ENCODE measurements at places on chromosomes 1 and 21.

- DNase-seq, result no peak
Observed at GRCh38 chr1:198678301-198678836, 39.5 kb downstream of the PTPRC start.

DNA sequence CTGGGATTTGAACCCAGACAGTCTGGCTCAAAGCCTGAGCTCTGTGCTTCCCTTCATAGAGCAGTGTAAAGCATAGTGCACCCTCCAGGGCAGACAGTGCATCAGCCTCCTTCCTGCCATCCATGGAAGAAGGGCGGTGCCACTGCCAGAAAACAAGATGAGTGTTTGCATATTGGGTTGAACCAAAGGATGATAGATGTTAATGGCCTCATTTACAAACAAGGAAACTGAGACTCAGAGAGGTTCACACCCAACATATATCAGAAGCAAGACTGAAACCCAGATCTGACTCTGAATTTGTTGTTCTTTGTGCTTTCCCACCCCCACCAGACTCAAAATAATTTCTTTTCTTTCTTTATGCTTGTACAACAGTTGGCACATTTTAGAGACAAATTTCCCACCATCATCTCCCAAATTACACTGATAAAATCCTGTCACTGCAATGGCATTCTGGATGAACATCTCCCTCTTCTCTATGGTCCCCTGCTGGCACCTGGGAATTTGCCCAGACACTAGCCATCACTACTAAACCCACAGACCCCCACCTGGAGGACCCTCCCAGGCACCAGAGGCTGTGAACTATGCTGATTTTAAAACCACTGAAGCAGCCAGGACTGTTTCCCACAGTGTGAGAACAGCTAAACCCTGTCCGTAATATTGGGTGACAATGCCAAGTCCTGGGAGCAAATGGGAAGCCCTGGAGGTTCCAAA is 45.4 kb upstream of the MPZL1 start:
- no peak for DNase-seq

- DNase-seq, result peak; percentile 33
Observed at GRCh38 chr1:12617901-12618660, at the start of gene DHRS3. Gene DHRS3 (minus strand): TSS chr1:12618210. CDS start chr1:12617348, 862 bp downstream.

- no peak for DNase-seq
Observed at GRCh38 chr1:2890221-2890850, 88.8 kb upstream of the TTC34 start.

DNA sequence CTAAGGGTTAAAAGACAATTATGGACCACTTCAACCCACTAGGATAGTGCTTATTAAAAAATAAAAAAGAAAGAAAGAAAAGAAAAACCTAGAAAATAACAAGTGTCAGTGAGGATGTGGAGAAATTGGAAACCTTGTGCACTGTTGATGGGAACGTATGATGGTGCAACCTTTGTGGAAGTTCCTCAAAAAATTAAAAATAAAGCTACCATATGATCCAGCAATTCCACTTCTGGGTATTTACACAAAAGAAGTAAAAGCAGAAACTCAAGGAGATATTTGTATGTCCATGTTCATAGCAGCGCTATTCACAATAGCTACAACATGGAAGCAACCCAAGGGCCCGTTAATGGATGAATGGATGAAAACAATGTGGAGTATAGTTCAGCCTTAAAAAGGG is 115.2 kb upstream of the ATP1A1 start:
- DNase-seq, result no peak

GRCh38 chr1:248873993-248874533 is 15.2 kb upstream of the ZNF692 start:
- peak; percentile 95 for DNase-seq

GRCh38 chr1:182598296-182598695 is 5.9 kb downstream of the RGS16 start:
- DNase-seq, result no peak

DNA sequence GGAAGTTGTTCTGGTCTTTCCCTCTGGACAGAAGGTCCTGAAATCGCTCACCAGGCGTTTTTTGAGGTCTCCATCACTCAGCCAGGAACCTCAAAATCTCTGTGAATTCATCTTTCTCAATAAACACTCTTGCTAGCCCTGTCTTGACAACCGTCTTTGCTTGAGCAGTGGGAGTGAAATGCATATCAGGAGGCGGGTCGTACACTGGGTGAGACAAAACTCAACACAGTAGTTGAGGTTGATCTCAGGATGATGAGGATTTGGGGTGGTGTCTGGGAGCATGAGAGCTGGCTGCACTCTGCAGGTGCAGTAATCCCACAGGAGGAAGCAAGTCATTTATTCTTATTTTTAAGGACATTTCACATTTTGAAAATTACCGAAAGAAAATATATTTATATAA is 1.9 kb downstream of the GPR25 start:
- DNase-seq, result no peak

GRCh38 chr1:196890668-196891067 is 2.8 kb downstream of the CFHR4 start:
- DNase-seq, result no peak

DNA sequence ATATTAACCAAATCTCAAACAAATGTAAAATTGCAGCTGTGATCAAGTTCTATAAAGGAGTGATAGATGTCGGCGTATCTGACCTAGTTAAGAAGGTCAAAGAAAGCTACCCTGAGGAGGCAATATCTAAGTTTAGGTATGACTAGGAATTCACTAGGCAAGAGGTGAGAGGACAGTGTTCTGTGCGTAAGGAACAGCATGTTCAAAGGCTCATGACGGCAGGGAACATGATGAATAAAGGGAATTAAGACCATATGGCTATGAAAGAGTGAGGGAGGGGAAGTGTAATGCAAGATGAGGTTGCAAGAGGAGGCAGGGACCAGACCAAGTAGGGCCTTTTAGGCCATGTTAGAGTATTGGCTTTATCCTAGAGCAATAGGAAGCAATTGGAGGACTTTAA is 8.6 kb downstream of the LIX1L start:
- no peak for DNase-seq

- DNase-seq, result no peak
Observed at GRCh38 chr1:186215636-186216035, 159.4 kb downstream of the TPR start.

GRCh38 chr1:218371927-218372672 is 27.0 kb downstream of the TGFB2 start:
- DNase-seq, result no peak

GRCh38 chr1:29762635-29763034 is 526.3 kb downstream of the PTPRU start:
- DNase-seq, result no peak

- DNase-seq, result no peak
Observed at GRCh38 chr1:171969813-171970212, 128.5 kb downstream of the DNM3 start.

DNA sequence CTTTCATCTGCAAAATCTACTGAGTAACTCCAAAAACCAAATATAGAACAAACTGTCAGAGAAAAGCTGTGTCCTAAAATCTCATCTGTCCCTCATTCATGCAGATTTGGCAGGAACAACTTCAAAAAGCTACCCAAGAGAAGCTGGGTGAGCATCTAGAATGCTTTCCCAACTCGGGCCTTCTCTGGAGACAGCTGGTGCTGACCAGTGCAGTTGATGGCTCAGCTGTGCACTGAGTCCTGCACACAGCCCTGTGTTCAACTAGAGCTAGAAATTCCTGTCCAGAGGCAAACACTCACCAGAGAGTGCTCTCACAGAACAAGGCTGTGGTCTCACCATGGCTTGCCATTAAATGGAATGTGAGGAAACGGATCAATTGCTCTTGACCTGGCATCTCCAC is 202.8 kb downstream of the ASTN1 start:
- no peak for DNase-seq

DNA sequence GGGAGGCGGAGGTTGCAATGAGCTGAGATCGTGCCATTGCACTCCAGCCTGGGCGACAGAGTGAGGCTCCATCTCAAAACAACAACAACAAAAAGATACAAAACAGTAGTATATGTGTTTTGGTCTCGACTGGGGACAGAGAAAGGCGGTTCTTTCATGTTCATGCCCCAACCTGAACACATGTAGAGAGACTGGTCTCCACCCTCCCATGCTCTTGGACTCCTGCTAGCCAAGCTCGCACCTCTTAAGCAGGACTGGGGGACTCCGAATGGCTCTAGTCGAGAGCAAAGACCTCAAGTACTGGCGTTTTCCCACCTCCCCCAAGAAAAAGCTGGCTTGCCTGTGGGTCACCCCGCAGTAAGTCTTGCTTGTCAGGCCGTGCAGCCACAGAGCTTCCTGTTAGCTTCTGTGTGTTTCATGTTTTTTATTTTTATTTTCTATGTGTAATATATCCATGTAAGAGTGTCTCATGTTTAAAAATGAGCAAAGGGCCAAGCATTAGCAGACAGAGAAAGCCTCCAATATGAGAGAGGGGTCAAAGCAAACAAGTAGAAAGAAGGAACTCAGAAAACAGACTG is 91.6 kb downstream of the SCCPDH start:
- DNase-seq, result no peak

DNA sequence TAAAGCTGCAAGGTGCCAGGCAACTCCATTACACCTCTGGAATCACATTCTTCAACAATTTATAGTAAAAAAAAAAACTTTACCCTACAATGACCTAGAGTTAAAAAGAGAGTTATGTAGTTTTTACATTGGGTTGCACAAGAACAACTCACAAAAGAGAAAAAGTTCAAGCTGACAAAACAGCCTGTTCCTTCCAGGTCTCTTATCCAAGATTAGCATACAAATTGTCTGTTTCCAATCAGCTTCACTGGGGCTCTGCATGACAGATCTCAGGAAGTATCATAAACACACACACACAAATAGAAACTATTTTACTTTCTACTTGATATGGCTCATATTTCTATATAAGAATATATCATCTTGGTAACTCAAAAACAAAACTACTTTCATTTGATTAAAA is 154.6 kb downstream of the PCNX2 start:
- DNase-seq, result no peak

DNA sequence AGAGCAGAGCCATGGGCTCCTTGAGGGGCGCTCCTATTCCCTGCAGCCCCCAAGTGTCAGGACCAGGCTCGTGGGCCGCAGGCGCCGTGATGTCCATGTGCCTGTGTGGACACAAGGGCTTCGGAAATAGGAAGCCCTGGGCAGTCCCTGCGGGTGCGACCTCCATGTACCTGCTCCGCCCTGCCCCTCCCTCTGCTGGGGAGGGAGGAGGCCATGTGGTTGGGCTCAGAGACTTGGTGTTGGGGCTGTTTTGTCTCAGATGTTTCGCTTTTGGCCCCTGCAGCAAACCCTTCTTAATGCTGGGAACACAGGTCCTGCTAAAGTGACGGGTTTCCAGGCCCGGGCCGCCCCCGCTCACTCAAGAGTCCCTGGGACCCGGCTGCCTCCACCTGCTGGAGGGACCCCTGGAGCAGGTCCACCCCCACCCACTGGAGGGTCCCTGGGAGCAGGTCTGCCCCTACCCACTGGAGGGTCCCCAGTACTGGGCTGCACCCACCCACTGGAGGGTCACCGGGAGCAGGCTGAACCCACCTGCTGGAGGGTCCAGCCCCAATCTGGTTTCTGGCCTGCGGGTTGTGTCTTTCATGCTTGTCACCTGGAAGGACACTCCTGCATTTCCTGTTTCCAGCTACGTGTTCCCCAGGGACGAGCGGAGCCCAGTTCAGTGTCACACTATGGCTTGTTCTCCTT is 156.5 kb downstream of the PEX14 start:
- DNase-seq, result no peak

DNA sequence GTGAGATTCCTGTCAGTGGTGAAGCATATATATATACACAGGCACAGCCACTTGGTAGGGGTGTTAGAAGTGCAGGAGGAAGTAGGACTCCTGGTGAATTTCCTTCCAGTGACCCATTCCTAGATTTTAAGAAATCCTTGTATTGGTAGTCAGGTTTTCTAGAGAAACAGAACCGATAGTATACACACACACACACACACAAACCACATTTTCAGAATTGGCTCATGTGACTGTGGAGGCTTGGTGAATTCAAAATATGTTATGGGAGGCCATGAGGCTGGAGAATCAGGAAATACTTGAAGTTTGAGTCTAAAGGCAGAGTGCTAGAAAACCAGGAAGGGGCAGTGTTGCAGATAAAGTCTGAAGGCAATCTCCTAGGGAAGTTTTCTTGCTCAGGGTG is 114.2 kb downstream of the FCRL5 start:
- DNase-seq, result no peak

GRCh38 chr21:44749759-44750674 is 38.6 kb upstream of the TSPEAR start:
- DNase-seq, result no peak

DNA sequence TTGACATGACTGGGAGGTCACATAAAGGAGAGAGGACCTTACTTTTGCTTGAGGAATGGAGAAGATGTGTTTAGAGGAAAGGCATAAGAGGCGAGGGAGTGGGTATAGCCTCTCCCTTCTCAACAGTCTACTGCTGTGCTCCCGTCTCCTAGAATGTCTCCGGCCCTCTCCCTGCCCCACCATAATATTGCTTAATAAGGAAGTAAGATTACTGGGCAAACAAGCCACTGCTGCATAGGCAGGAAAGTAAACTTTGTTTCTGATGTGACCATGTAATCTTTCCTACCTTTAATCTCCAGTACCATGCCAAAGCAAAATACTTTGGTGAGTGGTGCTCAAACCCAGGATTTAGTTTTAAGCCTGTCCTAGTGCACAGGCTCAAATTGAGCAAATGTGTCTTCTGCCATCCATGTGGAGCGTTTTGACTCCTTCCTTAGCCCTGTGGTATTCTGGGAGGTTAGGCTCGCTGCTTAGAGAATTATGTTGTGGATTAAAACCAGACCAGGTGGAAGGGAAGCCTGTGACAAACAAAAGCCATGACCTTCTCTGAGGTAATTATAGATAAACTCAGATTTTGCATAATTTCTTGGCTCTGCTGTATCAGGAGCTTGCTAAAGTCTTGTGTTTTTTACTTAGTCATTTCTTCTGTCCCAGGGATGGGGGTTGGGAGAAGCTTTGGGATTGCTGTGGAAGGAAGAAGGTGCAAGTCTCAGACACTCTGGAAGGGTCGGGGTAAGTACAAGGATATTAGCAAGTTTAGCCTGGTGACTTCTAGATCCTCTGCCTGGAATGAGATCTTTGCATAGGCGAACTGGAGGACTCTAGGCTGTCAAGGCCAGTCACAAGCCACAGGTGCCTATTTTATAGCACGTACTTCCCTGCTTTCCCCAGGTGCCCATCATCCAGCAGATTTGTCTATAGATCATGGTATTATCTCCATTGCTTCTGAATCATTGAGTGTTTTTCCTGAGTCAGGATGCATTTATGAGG is 34.5 kb upstream of the DIPK1A start:
- DNase-seq, result no peak

- no peak for DNase-seq
Observed at GRCh38 chr1:211928993-211929637, 98.6 kb upstream of the LPGAT1 start.

- no peak for DNase-seq
Observed at GRCh38 chr1:5271264-5271663, 616.9 kb downstream of the AJAP1 start.

GRCh38 chr1:218436997-218437396 is 91.9 kb downstream of the TGFB2 start:
- DNase-seq, result no peak

- no peak for DNase-seq
Observed at GRCh38 chr1:116420417-116421200, 47.6 kb downstream of the ATP1A1 start.

Measured in KG1 (cell line).